ENCODE measurements at places on chromosomes 1 and 21.
A peak's percentile ranks its signal among the peaks of the same experiment; 100 is the strongest.

GRCh38 chr1:82161700-82162141 is 361.0 kb downstream of the ADGRL2 start:
- no peak for DNase-seq

GRCh38 chr1:237084341-237085077 is 42.5 kb downstream of the RYR2 start:
- no peak for DNase-seq

DNA sequence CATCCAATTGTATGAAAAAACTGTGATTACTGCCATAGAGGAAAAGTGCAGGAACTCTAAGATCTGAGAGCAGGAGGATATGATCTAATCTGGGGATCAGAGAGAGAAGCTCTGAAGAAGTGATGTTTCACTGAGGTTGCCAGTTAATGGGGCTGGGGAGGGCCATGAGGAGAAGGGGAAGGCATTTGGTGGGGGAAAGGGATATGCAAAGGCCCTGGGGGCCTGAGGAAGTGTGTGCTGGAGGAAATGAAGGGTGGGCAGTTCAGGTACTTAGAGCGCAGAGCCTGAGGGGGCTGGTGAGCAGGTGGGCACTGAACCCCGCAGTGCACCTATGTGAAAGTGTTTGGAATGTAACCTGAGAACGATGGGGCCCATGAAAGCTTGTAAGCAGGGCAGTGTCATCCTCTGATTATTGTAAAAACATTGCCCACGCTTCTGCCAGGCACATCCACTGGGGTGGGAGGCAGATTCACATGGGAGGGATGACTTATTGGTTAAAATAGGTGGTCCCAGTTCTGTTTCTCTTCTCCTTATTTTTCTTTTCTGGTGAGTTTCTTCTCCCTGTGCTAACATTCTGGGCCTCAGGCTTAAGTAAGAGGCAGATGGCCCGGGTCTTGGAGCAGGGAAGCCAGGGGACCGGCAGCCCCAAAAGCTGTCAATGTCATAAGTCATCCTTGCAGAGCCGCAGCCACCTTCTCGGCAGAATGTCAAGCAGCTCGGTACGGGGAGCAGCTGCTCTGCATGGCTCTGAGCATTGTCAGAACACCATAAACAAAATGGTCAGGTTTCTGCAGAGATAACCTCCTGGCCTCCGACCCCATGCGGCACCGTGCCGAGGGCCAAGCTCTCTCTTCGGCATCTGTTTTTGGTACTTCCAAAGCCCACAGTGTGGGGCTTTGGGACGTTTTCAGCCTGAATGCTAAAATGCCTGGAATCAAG is 492.0 kb upstream of the VAMP3 start:
- no peak for DNase-seq

GRCh38 chr1:1629430-1630190 is 2.4 kb upstream of the MMP23B start:
- DNase-seq, result peak; percentile 52

DNA sequence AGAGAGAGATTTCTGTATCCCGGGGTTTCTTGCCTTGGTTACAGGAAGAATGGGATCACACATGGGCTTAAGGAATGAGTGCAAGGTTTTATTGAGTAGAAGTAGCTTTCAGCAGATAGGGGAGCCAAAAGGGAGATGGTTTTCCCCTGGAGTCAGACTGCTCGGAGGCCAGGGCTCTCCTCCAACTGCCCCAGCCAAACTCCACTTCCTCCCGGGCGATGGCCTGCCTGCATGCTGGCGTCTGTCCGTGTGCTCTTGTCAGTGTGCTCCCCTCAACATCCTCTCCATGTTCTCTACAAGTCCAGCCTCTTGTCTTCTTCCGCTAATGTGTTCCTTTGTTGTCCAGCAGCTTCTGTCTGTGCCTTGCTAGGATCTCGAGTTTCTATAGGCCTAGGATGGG is 421.3 kb upstream of the ADGRL2 start:
- no peak for DNase-seq

GRCh38 chr1:7938070-7938469 is 2.6 kb downstream of the TNFRSF9 start:
- DNase-seq, result no peak

DNA sequence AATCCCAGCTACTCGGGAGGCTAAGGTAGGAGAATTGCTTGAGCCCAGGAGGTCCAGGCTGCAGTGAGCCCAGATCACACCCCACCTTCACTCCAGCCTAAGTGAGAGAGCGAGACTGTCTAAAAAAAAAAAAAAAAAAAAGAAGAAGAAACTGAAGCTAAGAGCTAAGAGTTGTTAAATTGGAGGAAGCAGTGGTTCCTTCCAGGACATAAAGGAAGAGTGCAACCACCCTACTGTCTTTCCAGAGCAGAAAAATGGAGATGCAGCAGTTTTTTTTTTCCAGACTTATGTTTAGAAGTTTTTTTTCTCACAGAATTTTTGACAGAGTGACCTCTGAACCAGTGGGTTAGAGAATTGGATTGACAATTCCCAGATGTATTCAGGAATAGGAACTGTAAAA is 88.7 kb downstream of the HLX start:
- no peak for DNase-seq

- DNase-seq, result no peak
These were observed 38.8 kb downstream of the TBX15 start for GRCh38 chr1:118949315-118949714.

- DNase-seq, result no peak
These were observed 23.6 kb upstream of the DUSP10 start for GRCh38 chr1:221765527-221765926.

DNA sequence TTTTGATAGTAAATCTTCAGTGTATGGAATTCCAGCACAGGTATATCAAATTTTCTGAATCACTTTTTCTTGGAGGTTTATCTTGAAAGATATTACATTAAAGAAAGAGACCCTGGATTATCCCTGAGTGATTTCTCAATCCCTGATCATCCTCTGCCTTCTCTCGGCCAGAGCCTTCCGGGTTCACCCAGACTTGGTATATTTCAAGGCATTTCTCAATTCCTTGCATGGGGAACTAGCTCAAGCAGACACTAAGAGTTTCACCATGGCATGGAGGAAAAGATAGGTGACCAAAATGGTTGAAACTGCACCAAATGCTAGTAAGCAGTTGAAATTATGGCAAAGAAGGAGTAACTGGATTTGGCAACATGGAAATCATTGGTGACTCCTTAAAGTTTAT is 5.7 kb downstream of the VAMP4 start:
- no peak for DNase-seq

GRCh38 chr1:231931846-231932454 is 305.4 kb downstream of the DISC1 start:
- no peak for DNase-seq

DNA sequence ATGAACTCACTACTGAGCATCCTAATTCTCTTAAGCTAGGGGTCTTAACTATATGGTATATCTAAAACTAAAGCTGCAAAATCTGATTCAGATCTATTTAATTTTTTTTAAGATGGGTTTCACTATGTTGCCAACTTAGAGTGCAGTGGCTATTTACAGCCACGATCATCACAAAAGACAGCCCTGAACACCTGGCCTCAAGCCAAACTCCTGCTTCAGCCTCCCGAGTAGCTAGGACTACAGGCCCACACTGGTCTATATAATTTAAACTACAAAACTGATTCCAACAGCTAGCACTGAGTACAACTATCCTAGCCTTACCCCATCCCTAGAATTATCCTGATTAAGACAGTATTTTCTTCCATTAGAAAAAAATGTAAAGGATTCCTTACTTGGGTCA is 37.1 kb downstream of the EIF4G3 start:
- no peak for DNase-seq

DNA sequence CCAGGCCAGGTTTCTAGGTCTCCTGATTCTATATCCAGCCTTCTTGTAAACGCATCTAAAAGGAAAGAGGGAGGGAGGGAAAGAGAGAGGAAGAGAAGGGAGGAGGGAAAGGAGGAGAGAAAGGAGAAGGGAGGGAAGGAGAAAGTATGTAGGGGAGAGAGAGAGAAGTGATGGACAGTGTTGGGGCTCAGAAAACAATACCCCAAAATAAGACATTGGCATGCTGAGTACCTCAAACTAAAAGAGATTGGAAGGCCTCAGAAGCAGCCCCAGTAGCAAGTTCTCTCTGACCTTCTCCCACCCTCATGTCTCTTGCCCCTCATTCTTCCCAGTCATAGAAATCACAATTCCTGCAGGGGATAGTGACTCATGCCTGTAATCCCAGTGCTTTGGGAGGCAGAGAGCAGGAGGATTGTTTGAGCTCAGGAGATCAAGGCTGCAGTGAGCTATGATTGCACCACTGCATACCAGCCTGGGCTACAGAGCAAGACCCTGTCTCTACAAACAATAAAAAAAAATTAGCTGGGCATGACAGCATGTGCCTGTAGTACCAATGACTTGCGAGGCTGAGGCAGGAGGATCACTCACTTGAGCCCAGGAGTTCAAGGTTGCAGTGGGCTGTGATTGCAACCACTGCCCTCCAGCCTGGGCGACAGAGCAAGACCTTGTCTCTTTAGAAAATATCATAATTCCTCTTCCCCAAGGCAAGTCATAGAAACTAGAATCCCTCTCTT is 51.2 kb downstream of the DNTTIP2 start:
- DNase-seq, result no peak

DNA sequence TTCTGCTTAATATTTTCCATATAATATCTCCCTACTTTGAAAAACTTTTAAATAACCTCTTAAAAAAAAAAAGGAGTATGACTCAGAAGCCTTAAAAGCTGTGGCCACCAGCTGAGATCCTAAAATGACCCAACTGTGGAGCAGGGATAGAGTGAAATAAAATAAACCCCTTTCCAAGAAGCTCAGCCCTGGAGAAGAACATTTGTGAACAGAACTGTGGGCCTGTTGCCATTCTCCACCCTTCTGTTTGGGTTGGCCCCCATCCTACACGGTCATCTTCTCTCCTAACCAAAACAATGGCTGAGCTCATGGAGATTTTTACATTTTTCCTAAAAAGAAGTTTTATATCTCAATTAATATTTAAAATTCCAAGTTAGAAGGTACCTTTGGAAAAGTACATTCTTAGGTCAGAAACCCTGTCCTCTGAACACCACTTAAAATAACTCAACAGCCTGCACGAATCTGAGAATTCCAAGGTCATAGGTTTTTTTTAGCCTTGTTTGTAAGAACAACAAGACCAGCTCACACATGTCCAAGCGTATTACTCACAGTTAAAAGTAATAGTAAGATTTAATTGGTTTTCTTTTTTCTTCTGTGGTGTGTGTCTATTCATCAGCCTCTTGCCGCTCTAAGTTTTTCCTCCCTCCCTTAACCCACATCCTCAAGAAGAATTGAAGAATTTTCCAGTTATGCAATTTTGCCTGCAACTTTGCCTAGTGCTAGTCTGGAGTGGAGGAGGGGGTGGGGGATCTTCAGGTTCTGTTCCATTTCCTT is 107.7 kb upstream of the ERRFI1 start:
- no peak for DNase-seq

DNA sequence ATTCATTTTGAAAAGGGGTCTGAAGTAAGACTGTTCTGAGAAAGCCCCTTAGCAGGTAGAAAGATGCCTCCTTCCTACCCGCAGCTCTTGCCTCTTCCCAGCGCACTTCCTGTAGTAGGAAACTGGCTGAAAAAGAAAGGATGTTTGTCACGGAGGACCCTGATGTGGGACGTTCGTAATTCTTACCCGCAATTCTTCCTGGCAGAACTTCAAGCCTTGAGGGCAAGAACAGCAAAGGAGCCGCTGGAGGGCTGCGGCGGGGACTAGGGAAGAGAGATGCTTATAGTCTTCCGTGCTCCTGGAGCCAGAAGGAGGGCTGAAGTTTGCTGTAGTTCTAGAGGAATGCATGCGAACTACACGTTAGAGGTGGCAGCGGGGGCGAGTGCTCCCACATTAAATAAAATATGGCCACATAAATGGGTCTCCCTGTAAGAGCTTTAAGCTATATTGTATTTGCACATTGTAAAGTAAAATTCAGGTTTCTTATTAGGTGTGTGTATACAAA is 6.3 kb downstream of the C1orf53 start:
- DNase-seq, result no peak

GRCh38 chr1:69861641-69862040 is 293.9 kb downstream of the LRRC7 start:
- DNase-seq, result no peak

DNA sequence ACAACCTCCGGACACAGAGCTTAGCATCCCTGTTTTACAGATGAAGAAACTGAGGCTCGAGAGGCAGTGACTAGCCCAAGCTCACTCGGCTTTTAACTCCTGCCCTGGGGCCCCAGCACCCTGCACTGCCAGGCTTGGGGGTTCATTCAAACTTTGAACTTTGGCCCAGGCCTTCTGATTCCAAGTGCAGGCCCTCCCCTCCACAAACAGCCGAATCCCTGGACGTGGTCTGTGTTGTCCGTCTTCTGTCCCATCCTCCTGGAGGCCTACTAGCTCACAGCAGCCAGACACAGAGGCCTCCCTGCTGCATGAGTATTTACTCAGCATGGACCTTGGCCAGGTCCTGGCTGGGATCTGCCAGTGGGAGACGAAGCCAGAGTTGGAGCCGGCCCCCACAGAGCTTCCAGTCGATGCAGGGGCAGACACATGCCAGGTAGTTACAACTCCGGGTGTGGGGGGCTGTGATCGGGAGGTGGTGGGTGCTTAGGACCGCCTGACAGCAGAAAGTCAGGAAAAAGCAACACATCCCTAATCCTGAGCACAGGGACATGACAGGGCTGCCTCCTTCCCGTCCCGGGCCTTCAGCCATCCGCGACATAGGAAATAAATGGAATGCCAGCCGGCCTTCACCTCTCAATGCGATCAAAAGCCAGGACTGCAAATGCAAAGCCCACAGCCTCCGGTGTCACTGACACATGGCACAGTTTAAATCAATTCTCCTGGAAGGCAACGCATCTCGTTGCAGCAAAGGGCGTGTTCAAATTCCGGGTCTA is 7.4 kb downstream of the IFFO2 start:
- no peak for DNase-seq

- DNase-seq, result no peak
These were observed 773 bp downstream of the CHD1L start for GRCh38 chr1:147243228-147243685.

DNA sequence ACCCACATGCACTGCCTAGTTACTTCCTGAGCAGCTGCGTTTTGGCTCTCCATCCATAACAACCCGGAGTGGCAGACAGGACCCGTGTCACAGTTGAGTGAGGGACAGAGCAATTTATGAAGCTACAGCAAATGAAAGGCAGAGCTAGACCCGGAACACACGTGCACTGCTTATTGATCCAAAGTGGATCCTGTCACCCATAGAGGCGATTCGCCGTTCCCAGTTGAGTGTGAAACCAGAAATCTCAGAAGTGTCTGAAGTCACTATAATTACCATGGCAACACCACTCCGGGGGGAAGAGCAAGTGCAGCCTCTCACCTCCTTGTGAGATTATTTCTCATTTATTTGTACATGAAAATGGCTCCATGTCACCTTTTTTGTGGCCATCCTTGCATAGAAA is 365.2 kb downstream of the DSCAM start:
- DNase-seq, result no peak
